ENCODE measurements at places on chromosomes 1 and 21.

- DNase-seq, result no peak
Observed at GRCh38 chr1:213940947-213941346, 46.8 kb upstream of the PROX1 start.

DNA sequence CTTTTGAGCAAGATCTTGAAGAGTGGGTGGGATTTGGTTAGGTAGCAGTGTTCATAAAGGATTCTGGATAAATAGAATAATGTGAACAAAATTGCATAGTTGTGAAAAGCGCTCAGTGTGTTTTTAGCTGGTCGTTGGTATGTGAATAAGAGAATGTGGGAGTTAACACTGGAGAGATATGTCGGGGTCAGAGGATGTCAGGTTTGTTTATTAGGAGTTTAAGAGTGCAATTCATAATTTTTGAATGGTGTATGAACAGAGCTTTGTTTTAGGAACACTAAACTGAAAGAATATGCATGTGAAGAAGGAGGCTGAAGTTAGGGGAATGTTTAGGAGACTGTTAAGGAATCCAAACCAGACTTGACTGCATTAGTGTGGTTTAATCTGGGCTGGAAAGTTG is 9.4 kb downstream of the USP16 start:
- no peak for DNase-seq

DNA sequence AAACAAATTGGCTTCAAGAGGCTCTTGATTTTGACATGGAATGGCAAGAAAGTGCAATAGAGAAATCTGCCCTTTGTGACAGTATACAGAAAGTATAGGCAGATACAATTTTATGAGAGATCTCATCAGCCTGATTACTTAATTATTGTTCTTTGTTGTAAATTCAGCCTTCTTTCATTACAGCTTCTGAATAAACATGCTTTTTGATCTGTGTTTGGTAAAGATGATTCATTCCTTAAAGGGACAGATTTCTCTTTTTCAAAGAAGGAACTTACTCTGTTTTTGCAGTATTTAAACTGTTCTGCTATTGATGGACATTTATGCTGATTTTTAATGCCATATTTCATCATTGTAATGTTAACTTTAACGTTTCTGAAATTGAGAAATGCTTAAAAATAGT is 13.7 kb upstream of the MPC2 start:
- no peak for DNase-seq

DNA sequence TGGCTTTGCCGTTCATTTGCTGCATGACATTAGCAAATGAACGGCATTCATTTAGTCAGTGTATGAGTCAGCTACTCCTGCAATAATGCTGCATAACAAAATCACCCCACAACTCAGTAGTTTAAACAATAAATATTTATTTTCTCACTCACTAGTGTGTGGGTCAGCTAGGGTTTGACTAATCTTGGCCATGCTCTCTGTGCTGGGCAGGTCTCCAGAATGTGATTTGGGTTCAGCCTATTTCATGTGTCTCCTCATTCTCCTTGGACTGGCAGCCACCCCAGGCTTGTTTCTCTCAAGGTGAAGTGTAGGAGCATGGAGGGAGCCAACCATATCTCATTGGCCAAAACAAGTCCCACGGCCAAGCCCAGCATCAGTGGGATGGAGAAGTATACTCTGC is 104.3 kb downstream of the LACTBL1 start:
- DNase-seq, result no peak

DNA sequence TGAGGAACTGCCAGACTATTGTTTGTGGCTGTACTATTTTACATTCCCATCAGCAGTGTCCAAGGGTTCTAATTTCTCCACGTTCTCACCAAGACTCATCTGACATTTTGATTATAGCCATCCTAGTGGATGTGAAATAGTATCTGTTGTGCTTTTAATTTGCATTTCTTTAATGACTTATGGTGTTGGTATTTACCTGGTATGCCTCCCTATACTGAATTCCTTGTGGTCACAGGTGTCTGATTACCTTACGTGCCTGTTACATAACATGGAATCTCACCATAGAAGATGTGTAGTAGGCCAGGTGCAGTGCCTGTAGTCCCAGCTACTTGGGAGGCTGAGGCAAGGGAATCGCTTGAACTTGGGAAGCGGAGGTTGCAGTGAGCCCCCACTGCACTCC is 13.5 kb downstream of the ZYG11A start:
- no peak for DNase-seq

DNA sequence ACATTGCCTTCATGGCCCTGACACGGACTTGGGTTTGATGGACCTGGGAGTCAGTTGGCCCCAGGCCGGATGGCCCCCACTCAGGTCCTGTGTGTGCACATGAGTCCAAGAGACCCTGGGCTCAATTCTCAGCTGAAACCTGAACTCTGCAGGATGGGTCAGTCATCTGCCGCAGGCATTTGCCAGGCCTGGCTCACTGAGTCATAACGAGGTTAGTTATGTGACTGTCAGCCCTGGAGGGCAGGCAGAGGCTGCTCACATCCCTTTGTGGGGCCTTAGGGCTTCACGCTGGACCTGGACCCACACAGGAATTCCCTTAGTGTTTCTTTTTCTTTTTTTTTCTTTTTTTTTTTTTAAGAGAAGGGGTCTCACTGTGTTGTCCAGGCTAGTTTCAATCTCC is 46.5 kb downstream of the PSMG1 start:
- DNase-seq, result no peak

- DNase-seq, result no peak
Observed at GRCh38 chr1:47803815-47804501, 193.2 kb downstream of the TRABD2B start.

DNA sequence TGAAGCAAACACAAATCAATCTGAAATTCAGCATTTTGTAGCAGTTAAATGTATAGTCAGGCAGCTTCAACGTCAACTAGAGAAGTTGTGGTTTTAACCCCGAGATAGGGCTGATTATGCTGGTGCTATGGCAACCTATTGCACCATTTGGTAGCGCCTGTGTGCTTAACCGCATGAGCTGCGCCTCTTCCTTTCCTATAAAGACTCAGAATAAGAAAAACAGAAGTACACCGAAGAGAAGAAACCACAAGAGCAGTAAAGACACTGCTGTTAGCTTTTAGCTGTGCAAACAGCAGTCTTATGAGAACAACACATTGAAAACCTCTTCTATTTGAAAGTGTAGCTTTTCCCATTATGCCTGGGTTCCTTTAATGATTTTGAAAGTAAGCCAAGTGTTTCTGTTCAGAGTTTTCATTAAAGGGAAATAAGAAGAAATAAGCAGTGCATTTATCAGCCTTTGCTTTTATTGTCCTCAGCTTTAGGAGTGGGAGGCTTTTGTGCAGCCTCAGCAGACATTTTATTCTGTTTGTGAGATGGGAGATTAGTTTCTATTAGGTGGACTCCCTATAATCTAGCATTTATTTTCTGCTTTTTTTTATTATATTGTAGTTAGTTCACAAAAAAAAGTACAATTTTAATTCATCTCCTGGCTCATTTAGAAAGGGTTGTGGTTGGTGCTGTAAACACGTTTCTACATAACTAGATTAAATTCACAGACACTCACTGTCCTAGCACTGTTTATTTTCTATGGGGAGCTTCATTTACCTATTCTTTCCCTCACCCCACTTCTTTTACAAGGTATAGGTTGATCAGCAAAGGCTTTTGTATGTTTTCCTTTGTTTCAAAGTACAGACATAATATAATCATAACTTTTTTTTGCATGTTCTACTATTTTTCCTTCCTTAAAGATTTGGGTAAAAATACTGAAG is 43.3 kb downstream of the PTPRC start:
- DNase-seq, result peak; percentile 93

- no peak for DNase-seq
Observed at GRCh38 chr1:211684791-211685190, 9.4 kb upstream of the NEK2 start.

DNA sequence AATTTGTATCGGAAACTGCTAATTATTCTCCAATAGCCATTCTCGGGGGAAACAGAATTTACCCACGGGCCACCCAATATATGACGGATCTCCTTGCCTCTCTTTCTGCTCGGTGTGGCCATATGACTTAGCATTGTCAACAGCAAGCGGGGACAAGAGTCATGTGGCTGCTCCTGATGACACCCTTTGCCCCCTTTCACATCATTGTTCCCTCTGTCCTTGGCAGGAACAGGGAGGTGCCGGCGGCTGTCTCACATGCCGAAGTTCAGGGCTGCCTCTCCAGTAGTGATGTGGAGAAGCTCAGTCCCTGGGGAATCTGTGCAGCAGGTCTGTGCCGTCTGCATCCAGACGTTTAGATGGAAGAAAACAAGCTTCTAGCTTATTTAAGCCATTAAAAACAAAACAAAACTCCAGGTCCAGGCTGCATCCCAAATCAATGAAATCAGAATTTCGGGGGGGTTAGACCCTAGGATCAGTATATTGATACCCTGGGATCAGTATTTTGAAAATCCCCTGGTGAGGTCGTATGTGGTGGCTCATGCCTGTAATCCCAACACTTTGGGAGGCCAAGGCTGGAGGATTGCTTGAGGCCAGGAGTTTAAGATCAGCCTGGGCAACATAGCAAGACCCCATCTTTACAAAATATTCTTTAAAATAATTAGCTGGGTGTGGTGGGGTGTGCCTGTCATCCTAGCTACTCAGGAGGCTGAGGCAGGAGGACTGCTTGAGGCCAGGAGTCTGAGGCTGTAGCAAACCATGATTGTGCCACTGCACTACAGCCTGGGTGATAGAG is 10.8 kb downstream of the MYOM3 start:
- DNase-seq, result no peak

- DNase-seq, result no peak
Observed at GRCh38 chr1:16938351-16939321, 16.9 kb downstream of the CROCC start.

- DNase-seq, result no peak
Observed at GRCh38 chr1:150558303-150558704, 9.1 kb downstream of the ADAMTSL4 start.

DNA sequence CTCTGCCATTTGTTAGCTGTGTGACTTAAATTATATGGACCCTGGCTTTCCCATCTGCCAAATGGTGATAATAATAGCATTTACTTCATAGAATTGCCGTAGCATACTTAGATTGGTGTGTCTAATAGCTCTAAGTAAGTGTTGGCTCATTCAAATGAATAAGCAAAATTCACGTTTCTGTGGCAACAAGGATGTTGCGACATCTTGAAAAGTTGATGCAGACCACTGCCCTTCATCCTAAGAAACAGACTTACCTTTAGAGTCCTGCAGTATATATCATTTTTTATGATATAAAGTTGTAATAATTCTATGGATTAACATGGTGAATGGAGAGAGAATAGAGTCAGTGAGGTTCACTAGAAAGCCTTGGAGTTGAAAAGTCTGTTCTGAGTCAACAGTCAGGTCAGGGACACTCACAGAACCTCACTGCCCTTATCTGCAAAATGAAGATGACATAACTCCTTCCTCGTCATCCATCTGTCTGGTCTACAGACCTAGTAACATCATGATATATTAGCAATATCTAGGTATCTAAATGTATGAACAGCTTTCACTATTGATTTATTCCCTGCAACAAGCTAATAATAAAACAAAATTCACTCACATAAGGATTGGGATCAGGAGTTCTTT is 167.3 kb upstream of the C8B start:
- no peak for DNase-seq

- no peak for DNase-seq
Observed at GRCh38 chr1:17193222-17194132, 11.5 kb upstream of the PADI1 start.

DNA sequence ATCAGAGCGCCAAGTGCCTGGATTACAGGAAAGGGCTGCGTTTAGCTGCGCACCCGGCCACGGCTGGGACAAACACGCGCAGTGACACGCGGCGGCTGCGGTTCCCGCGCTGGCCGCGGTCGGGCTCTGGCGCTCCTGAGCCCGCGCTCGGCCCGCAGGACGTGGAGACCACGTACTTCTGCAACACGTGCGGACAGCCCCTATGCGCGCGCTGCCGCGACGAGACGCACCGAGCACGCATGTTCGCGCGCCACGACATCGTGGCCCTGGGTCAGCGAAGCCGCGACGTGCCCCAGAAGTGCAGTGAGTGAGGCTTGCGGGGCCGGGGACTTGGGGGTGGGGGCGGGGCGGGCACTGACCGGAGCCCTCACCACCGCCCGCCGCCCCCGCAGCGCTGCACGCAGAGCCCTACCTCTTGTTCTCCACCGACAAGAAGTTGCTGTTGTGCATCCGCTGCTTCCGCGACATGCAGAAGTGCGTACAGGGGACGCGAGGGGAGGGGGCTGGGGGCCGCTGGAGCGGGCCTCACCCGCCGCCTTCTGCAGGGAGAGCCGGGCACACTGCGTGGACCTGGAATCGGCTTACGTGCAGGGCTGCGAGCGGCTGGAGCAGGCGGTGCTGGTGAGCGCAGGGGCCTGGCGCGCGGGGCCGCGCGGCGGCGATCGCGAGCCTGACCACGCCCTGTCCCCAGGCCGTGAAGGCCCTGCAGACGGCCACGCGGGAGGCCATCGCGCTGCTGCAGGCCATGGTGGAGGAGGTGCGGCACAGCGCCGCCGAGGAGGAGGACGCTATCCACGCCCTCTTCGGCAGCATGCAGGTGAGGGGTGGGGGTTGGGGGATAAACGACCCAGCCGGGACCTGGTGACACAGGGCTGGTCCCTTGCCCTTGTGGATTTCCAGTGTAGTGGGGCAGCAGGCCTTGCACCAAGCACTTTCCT is 3.1 kb downstream of the RNF207 start:
- peak; percentile 14 for DNase-seq

DNA sequence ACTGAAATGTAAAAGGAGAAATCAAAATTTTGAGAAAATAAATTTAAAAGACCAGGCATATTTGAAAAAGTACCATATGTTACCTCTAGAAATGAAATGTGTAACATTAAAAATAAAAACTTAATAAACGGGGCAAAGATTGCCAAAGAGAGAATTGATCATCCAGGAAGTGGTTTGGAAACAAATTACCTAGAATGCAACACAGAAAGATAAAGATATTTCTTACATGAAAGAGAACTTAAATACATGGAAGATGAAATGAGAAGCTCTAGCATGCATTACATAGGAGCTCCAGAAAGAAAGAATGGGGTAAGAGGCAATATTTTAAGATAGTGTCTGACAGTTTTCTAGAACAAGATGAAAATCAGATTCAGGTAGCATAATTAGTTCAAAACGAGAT is 235.9 kb upstream of the IRF2BP2 start:
- DNase-seq, result no peak

DNA sequence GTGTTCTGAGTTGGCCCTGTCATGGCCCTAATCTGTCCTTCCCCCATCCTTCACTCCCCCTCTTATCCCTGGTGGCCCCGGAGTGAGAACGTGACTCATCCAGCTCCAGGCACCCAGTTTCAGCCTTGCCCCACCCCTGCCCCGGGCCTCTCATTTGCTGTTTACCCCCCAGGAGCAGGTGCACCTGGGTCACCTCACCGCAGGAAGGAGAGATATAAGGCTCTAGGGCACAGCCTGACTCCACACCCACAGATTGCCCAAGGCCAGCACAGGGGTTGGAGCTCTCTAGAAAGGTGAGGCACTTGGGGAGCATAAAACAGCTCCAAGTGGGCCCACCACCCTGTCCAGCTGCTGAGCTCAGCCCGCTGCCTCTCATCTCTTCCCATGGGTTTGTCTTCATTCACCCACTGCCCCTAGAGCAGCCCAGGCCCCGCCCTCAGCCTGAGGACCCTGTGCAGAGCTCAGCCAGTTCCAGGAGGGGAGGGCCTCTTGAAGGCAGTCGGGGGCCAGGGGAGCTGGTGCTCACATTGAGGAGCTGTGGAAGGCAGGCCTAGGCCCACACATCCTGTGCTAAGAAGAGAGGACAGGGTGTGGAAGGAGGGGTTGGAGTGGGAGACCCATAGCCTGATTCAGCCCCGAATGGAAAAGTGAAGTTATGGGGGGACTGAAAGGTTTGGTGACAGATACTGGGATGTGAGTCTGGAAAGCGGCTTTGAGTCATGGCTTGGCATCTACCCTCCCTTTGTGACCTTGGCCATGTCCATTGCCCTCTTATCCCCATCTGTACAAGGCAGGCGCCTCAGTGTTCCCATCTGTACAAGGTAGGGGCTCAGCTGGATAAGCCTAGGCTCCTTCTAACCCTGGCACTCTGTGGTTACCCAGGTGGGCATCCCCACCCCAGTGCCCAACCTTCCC is 16.1 kb upstream of the GPR37L1 start:
- no peak for DNase-seq
